ENCODE measurements at places on chromosomes 1 and 21. TPM values are rescaled to one million over a fixed set of nuclear protein-coding genes. Genes with fewer than 3 reads are reported as not detected.

Gene OR2M3
- total RNA-seq = not detected

Gene MAN1A2
- 24.0 TPM for total RNA-seq

Gene CLDN17
- not detected for total RNA-seq

Gene INAVA
- 0.24 TPM for total RNA-seq

- no peak for DNase-seq
Observed at GRCh38 chr1:161175771-161176453, 1.4 kb downstream of the B4GALT3 start.

GRCh38 chr1:112673592-112674439 is 643 bp upstream of the MOV10 start:
- no peak for DNase-seq

DNA sequence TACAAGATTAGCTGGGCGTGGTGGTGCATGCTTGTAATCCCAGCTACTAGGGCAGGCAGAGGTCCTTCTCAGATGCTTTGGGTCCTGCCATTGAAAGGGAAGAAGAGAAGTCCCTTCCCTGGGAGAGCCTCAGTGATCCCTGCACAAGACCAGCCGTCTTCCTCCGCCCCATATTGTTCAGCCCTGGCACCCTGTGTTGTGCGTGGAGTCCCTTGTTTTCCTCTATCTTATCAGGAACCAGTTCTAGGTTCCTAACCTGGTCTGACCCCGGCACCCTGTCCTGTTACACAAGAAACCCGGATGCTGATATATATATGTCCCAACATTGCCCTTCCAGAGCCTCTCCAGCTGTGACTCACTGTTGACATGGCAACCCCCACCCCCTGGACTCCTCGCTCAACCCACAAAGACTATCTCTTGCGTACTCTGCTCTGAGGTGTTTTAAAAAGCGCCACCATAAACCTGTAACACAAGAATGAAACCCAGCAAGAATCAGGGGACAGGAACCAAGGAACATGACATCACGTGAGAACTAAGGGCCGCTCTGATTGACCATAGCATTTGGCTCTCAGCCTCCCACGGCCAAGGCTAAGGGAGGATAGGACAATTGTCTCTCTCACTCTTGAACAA is 4.8 kb downstream of the MX2 start:
- DNase-seq = no peak

GRCh38 chr1:211495584-211495983 is 3.6 kb upstream of the RD3 start:
- DNase-seq = no peak

DNA sequence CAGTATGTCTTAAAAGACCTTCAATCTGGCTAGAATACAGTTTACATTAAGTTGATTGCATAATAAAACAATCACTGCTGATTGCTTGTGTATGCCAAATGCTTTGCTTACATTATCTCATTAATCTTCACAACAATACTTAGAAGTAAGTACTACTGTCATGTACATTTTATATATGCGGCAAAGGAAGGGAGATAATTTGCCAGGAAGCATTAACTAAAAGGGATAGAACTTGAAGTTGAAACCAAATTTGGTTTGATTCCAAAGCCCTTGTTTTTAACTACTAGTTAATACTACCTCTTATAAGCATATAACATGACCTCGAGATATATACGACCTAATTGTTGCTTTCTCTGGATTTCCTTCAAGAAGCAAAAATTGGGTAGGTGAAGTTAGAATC is 155.8 kb downstream of the NTMT2 start:
- no peak for DNase-seq

All from CD8-positive, alpha-beta memory T cell (primary cell).